ENCODE measurements at places on chromosomes 7 and 10.
A peak's percentile ranks its signal among the peaks of the same experiment; 100 is the strongest.

DNA sequence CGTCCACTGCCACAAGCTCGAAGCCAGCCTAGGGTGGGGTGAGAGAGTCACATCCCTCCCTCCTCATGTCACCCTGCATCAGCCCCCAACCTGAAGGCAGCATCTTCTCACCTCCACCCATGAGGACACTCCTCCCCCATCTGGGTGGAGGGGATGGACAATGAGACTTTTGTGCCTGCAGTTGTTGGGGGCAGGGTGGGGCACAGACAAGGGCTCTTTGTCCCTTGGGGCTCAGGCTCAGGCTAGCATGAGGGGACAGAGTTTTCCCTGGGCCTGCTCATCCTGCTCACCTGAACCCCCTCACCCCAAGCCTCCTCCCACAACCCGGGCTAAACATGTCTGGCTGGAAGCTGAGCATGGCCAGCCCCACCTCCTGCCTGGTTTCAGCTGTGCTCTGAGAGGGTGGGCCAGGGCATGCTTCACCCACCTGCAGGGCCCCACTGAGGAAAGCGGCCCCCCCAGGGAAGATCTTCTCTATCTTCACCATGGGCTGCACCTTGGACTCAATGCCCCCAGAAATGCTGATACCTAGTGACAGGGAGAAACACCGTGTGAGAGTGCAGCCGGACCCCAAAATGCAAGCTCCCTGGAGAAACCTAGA is 9.3 kb downstream of the LZTS2 start:
- no peak for DNase-seq

DNA sequence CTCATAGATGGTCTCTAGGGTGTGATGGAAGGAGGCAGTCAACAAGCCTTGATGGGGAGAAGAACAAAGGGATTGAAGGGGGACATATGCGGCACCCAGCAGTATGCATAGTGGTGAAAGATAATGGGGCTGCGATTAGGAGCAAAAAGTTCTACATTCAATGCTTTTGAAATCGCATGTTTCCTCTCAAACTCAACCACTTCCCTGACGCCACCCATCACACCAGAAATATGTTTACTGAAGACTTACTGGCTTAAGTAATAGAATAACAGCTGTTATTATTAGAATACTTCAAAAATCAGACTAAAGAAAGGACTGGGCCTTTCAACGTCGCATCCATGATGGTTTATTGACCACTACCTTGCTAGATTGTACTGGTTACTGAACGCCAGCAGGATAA is 31.5 kb downstream of the MKRN1 start:
- DNase-seq, result no peak

DNA sequence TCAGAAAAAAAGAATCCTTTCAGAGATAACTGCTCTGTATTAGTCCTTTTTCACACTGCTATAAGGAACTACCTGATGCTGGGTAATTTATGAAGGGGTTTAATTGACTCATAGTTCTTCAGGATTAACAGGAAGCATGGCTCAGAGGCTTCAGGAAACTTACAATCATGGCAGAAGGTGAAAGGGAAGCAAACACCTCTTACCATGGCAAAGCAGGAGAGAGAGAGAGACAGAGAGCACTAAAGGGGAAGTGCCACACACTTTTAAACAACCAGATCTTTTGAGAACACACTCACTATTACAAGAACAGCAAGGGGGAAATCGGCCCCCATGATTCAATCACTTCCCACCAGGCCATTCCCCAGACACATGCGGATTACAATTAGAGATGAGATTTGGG is 114.2 kb downstream of the TES start:
- DNase-seq, result no peak

DNA sequence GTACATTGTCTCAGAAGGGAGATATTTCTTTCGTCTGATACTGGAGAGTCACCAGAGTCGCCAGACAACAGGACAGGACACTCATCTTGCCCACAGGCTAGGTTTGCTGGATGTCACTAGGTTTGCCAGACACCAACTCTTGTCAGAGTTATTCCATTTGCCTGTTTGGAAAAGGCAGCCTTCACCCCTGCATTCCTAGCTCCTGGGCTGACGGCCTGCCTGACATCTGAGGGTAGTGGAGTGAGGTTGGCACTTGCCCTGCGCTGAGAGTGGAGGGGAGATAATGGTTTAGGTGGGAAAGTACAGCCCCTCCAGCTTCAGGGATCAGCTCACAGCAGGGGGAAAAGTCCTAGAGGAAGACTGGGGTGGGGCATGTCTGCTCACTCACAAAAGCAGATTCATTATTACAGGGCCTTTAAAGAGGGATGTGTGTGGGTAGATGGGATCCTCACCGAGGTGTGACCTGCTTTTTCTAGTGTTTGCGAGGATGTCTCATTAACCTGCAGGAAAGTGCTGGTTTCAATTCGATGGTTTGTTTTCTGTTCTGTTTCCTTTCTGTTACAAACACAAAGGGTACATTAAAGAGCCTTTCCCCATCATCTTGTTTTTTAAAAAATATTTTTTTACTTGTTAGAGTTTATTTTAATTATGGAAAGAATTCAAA is 79.3 kb upstream of the TNS3 start:
- DNase-seq, result no peak

DNA sequence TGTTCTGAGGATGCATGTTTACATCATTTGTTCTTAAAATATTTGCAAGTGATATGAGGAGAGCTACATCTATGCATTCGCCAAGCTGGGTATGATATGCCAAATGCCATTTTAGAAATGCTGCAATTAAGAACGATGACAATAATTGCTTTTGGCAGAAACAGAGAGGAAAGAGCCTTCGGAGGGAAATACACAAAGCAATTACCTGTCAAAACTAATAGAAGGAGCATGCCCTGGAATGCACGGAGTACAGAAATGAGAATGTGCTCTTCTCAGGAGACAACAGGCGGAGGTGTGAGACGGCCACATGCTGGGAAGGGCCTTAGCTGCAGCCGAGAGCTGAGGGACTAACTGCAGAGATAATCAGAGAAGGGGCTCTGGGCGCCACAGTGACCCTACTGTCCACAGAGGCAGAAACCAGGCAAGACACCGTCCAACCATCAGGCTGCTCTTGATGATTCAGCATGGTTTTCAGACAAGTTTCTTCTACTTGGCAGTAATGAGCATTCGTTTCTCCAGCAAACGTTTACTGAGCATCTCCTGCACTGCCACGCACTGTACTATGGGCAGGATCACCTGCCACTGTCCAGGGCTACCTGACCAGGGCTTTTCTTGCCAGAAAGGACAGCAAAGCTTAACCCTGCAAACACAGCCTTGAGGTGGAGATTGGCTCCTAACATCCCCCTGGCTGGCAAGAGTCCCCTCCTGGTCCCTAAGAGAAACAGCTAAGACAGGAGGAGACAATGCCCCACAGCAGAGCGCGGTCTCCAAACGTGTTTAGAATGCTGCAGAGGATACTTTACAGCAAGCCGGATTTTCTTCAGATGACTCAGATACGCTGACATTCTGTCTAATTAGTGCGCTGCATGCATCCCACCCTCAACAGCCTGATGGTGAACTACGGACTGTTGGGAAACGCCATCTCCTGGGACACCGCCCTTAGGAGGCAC is 18.1 kb downstream of the VIPR2 start:
- DNase-seq, result no peak

DNA sequence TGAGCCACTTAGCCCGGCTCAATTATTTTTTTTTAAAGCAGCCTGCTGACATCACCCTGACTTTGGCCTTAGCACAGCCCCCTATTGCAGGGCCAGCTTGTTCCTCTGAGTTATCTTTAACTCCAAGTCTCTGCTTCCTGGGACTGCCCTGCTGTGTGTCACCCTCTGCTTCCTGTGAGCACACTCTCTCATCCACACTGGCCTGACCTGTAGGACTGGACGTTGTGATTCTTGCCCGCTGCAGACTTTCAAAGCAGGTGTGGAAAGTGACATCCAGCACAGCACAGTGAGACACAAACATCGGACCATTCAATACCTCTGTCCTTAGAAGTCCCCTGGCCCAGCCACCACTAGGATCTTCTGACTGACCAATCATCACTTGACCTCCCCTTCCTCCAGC is 26.4 kb upstream of the HSPA12A start:
- DNase-seq, result no peak

DNA sequence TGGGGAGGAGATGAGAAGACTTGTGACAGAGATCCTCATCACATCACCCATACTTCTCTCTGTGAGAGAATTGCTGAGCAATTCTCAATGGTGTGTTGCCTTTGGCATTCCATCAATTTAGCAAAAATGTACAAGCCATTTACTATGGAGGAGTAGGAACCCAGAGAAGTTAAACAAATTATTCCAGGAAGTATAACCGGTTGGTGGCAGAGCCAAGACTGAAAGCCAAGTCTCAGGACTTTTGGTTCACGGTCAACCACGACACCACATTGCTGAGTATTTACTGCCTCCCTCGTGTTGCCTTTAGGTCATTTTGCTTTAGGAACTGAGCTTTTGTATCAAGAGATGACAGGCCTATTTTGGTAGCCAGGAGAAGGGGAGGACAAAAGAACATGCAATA is 88.0 kb upstream of the ELMO1 start:
- DNase-seq, result no peak

GRCh38 chr7:30206491-30206890 is 71.7 kb downstream of the MTURN start:
- DNase-seq, result peak; percentile 18

GRCh38 chr7:97026715-97027426 is 2.2 kb upstream of the DLX5 start:
- no peak for DNase-seq

DNA sequence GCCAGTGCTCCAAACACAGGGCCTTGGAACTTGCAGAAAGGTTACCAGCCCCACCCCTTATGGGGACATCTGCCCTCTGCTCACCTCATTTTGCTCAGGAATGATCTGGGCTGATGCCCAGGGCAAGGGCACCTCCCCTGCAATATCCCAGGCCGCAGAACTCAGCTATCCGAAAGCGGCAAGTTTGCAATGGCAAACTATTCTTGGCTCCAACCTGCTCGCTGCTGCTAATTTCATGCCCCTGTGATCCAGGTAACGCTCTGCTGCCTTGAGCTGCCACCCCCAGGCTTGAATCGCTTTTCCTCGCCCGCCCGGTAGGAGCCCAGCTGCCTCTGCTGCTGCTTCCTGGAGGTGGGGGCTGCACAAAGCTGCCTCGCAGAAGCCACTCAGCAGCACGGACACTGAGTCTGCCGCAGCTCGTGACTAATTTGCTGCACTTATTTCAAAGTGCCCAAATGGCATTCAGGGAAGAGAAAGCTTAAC is 18.2 kb downstream of the SLC29A3 start:
- no peak for DNase-seq

DNA sequence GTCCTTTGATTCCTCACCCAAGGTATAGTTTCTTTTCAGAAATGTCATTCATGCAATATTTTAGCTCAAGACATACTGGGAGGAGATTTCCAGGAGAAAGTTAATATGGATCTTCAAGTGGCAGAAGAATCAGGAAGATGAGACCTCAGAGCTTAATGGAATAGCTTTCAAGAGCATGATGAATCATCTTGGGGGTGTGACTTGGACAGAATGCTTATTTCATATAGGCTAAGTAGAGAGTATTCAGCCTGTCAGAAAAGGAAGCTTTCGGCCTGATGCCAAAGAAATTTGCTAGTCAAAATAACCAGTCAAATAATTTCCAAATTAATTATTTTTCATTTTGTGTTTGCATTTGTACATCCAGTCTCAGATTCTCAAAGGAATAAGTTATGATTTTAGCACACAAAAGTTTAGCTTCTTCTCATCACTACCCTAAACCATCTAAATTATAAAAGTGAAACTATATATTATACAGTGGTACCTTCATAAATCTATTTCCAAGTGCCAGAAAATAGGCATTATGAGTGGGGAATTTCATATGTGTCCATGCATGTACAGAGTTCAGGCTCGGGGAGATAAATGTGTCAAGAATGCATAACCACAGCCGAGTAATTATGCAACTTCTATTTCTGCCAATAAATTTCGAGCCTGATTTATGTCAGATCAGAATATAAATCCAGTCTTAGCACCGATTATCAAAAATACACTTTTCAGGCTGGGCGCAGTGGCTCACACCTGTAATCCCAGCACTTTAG is 27.3 kb upstream of the CALD1 start:
- no peak for DNase-seq

DNA sequence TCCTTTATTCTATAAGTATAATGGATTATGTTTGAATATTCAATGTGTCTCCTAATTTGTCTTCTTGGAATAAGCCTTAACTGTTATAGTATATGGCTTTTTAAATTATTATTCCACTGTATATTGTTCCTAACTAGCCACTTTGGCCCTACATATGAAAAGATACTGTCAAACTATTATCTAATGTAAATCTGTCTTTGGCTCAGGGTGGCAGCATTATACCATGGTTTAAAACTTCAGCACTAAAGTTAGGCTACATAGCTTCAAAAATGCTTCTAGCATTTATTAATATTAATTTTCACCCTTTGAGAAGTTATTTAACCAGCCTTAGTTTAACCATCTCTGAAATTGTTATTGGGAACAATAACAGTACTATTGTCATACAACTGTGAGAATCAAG is 543.1 kb upstream of the MBL2 start:
- DNase-seq, result no peak

DNA sequence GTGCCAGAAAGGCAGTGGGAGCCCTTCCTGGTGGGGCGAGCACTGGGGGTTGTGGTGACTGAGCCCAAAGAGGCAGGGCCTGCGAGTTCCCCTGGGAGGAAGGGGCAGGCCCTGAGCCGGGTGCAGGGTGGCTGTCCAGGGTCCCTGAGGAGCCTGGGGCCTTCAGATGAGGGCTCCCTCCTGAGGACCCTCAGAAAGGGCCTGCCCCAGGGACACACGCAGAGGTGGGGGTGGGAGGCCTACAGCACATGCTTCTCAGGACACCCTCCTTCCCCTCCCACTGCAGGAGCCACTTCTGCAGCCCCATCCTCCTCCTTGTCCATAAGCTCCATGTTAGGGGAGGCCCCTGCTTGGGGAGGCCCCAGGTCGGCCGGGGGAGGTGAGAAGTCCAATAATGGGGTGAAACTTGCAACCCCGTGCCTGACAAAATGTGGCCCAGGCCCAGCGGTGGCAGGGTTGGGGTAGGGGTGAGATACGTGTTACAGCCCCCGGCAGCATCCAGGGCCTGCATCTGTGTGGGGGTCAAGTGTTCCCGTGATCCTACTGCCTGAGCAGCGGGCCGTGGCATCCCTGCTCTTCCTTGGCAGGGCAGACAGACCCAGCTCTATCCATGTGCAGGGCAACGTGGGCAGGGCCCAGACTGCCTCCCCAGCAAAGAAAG is 31.8 kb upstream of the RET start:
- DNase-seq, result no peak

GRCh38 chr7:81003326-81003725 is 84.5 kb upstream of the SEMA3C start:
- no peak for DNase-seq

DNA sequence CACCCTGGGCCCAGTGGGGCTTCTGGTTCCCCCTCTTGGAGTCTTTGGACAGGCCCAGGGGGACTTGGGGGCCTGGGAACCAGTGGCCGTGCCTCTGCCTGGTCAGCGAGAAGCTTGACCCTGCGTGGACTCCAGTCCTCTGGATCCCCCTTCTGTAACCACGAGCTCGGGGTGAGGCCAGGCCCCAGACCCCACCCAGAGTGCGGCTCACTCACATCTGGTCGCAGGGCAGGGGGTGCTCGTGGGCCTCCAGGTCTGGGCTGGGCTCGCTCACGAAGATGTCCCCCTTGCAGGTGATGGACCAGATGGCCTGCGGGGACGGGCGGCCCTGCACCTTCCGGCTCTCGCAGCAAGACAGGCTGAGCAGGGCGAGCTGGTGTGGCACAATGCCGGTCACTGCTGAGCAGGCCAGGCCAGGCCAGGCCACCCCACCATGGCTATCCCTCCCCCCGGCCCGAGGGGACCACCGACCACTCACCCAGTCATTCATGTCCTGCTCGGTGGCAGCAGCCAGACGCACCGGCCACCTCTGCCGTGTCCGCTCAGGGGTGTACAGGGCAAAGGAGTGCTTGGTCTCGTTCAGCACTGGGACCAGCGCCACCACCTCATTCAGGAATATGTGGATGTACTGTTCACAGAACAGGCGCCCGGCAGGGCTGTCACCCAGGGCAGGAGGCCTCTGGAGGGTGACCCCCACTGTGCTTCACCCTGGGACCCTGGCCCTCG is 19.7 kb downstream of the BHLHA15 start:
- DNase-seq, result no peak
